ENCODE measurements at places on chromosomes 16 and 17.
A peak's percentile ranks its signal among the peaks of the same experiment; 100 is the strongest.

DNA sequence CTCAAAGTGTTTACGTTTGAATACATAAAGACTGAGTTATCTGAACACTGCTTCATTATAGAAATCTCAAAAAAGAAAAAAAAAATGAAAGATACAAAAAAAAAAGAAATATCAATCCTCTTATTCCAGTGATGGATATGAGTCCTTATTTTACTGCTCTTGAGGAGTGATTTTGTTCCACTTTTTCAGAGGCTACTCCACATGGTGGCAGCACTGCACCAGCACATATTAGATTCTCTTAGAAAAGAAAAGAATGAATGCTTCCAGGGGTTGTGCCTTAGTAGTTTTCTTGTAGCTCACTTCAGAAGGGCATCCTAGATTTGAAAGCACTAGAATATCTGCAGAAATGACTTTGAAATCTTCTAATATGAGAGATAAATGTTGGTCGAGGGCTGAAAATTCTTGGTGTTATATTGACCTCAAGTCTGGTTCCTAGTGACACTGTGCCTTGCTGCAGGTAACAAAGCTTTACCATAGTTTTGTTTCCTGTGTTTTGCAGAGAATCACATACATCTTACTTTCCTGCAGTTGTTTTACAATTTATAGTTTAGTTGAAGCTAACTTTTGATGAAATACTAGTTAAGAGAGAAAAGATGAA lies 25.9 kb downstream of the AP2B1 start:
- no peak for DNase-seq

DNA sequence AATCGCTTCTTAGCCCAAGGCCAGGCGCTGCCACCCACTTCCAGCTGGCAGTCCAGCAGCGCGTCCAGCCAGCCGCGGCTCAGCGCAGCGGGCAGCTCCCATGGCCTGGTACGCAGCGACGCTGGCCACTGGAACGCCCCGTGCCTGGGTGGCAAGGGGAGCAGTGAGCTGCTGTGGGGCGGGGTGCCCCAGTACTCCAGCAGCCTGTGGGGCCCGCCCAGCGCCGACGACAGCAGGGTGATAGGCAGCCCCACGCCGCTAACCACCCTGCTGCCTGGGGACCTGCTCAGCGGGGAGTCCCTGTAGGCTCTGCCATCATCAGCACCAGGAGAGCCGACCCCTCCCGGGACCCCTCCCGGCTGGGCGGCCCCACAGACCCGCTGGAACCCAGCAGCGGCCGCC lies 24.0 kb downstream of the TMC6 start:
- no peak for DNase-seq

DNA sequence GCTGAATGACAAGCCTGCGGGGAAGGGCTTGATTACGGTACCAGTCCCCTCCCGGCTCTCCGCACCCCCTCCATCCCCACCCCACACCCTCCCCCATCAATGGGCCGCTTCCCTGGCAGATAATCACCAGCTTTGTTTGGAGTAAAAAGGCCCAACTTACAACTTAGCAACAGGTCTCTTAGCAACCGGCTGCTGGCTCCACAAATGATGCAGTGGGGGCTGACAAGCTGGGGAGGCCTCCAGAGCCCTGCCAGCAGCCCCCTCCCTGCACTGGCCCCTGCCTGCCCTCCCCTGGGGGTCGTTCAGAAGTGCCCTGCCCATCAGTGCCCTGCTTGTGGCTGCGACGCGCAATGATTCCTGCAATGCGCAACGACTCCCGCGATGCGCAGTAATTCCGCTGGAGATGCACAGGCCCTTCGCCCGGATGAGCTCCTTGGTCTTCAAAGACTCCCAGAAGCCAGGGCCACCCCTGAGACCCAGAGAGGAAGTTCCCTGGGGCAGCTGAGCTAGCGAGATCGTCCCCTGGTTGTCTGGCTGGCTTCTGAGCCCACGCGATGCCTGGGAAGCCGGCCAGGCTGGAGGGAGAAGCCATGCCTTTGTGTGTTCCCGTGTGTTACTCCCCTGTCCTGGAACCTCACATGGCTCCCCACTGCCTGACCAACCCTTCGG lies 23.3 kb downstream of the CPNE2 start:
- DNase-seq, result peak; percentile 88

DNA sequence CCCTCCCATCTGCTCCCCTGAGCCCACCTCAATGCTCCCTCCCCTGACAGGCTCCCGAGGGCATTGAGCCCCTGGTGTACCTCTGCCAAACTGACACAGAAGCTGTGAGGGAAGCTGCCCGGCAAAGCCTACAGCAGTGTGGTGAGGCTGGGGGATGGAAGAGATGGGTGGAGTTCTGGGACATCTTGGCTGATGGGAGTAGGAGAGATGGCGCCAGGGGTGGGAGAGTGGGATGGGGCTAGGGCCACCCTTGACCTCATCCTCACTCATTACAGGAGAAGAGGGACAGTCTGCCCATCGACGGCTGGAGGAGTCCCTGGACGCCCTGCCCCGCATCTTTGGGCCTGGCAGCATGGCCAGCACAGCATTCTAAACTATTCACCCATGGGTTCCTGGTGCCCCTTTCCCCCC lies 16.2 kb upstream of the CTCF start:
- no peak for DNase-seq

DNA sequence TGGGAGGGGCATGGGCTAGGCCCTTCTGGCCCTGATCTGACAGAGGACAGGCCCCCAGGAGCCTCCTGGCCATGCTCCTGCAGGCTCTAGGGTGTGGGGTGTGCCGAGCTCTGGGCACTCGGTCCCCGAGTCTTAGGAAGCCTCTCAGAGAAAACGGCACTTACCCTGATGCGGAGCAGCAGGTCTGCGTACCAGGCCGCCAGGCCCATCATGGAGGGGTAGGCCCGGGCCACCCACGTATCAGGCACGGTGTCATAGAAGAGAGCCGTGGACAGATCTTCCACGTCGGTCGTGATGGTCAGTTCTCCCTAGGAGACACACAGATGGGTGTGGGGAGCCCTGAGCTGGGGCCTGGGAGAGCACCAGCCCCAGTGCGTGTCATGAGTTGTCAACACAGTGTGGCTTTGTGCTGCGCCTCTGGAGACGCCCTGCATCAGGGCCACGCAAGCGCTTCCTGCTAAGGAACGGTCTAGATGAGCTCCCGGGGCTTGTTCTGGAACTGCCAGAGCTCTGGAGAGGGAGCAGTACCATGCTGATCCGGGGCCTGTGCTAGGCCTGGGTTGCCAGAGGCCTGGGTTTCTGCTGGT lies 47.9 kb downstream of the PGS1 start:
- DNase-seq, result peak; percentile 33

DNA sequence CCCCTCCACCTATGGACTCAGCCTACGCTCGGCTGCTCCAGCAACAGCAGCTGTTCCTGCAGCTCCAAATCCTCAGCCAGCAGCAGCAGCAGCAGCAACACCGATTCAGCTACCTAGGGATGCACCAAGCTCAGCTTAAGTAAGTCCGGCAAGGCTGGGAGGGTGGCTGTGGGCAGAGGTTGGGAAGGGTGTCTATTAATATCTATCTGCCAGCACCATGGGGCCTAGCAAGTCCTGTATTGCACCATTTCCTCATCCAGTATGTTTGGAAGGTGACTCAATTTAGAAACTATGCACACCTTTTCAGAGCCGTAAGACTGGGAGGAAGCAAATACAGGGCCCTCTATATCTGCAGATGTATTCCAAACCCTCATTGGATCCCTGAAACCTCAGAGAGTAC lies 45.0 kb upstream of the ARHGAP44 start:
- no peak for DNase-seq

DNA sequence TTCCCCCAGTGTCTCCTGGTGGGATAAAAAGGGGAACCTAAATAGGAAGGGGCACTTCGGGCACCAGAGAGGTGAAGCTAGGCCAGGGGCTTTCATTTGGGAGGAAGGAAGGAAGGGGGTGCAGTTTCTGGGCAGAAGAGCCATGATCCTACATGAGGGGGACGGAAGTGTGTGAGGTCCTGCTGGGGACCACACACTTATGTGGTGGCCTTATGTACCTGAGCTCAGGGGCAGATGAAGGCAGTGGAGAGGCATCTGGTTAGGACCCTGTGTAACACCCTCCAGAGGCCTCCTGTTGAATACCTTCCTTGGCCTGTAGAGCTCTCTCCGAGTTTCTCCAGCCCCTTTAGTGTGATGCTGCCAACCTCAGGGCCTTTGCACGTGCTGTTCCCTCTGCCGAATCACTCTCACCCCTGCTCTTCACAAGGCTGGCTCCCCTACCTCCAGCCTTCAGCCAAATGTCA lies 21.2 kb downstream of the IGFBP4 start:
- DNase-seq, result no peak

- no peak for DNase-seq
Observed at GRCh38 chr16:2841606-2842339, 11.7 kb downstream of the ZG16B start.

- DNase-seq, result no peak
Observed at GRCh38 chr16:49000594-49000993, 281.0 kb downstream of the CBLN1 start.

GRCh38 chr16:1505912-1506311 lies 12.8 kb downstream of the TELO2 start:
- no peak for DNase-seq

- no peak for DNase-seq
Observed at GRCh38 chr16:35731341-35732040, 2272.1 kb downstream of the TP53TG3F start.

- DNase-seq, result no peak
Observed at GRCh38 chr16:30546115-30546514, 11.5 kb upstream of the ZNF747 start.

DNA sequence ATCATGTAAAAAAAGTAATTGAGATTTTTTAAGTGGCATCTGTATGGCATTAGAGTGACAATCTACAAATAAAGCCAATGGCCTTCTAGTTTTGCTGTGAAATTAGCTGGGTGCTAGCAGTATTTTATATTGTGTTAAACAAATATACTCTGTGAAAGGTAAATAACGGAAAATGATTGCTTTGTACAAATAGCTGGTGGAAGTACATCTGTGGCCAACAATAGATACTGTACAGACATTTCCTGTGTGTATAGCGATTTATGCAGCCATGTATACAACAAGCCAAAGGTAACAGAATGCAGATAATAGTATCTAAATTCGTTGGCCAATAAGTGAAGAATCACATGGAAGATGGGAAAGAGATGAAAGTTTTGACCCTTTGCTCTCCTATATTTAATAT lies 26.6 kb downstream of the IQCK start:
- no peak for DNase-seq

Data from C1 segment of cervical spinal cord (tissue), 14 donors.